Stimulated activated CD4-positive, alpha-beta T cell treated with anti-CD3 and anti-CD28 coated beads, Interleukin-15, amount 100 ng/mL, for 1 hour (primary cell): ENCODE measurements at places on chromosomes 1 and 21.

GRCh38 chr1:41762777-41763176, 155.9 kb downstream of the HIVEP3 start:
- DNase-seq: no peak

GRCh38 chr21:34995979-34996303, 53.2 kb downstream of the RUNX1 start:
- DNase-seq: no peak

GRCh38 chr1:15834406-15835204, 12.9 kb upstream of the SPEN start:
- peak; percentile 83 for DNase-seq

- DNase-seq: no peak
Observed at GRCh38 chr1:211606914-211607753, 28.2 kb upstream of the SLC30A1 start.

- DNase-seq: no peak
Observed at GRCh38 chr1:17122521-17123164, 3.4 kb upstream of the PADI2 start.

DNA sequence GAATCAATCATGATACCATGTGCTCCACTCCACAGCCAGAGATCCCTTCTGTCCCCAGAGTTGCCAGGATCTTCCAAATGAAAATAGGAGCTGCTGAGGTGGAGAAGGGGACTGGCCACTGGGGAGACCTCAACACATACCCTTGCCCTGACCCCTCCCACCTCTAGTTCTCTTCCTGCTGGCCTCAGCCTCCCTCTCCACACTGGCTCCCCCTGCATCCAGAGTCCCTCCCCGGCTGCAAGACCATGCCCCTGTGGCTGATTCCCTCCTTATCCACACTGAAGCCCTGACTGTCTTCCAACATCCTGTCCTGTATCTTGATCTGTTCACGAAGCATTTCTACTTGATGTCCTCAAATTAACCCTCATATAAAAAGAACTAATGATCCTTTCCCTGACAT, 21.1 kb upstream of the CDK18 start:
- DNase-seq: no peak

GRCh38 chr1:14986168-14986567, 167.4 kb upstream of the TMEM51 start:
- no peak for DNase-seq

DNA sequence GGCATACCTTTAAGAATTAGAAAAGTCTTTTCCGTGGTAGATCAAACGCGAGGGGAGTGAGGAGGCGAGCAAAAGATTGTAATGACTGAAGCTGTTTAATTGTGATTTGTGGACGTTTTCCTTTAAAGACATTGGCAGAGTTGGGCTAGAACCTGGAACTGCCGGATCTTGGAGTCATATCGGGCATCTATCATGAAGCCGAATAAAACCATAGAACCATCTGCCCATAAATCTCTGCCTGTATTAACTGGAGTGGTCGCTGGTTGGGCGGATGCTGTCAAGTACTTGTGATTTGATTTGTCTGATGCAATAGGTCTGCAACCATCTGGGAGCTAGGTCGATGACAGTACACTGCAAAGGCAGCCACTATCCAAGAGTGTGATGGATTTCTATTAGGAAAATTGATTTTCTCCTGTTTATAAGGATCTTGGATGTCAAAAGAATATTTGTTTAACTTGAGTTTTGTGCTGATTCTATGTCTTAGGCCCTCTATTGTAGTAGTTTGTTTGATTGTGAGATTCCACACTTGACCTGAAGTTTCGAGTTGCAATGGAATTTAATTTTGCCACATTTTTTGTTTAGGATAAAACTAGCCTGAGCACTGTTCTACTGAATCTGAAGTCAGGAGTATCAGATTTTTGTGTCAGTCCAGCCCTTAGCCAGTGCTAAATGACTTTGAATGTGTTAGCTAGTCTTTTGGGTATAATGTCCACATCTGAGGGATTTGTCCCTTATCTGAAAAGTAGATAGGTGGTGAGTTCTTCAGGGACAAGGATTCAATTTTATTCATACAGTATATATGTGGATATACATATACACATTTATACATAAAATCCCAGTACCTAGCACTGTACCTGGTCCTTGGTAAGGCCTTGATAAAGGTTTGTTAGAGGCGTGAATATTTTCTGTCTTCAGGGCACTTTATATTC, 1.2 kb downstream of the SARS1 start:
- no peak for DNase-seq

- DNase-seq: no peak
Observed at GRCh38 chr1:95407131-95407885, 173.3 kb downstream of the RWDD3 start.

DNA sequence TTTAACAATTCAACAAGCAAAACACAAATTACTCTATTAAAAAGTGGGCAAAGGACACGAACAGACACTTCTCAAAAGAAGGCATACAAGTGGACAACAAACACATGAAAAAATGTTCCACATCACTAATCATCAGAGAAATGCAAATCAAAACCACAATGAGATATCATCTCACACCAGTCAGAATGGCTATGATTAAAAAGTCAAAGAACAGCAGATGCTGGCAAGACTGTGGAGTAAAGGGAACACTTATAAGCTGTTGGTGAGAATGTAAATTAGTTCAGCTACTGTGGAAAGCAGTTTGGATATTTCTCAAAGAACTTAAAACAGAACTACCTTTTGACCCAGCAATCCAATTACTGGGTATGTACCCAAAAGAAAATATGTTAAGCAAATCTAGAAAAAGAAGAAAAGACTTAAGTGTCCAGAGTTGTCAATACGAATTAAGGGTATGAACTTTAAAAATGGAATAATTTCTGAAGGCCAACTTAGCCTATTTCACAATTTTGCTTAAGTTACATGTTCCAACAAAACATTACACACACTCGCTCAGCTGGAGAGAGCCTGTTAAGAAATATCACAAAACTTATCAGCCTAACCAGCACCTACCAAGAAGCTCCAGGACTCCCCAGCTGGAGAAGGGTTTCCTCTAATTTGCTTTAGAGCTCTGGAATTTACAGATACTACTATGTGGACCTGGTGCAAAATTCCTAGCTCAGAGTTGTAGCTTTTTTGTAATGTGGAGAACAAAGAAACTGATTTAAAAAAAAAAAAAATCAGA, 232.1 kb downstream of the DUSP10 start:
- DNase-seq: no peak

GRCh38 chr1:220516014-220516721, 11.8 kb upstream of the MARK1 start:
- DNase-seq: no peak

DNA sequence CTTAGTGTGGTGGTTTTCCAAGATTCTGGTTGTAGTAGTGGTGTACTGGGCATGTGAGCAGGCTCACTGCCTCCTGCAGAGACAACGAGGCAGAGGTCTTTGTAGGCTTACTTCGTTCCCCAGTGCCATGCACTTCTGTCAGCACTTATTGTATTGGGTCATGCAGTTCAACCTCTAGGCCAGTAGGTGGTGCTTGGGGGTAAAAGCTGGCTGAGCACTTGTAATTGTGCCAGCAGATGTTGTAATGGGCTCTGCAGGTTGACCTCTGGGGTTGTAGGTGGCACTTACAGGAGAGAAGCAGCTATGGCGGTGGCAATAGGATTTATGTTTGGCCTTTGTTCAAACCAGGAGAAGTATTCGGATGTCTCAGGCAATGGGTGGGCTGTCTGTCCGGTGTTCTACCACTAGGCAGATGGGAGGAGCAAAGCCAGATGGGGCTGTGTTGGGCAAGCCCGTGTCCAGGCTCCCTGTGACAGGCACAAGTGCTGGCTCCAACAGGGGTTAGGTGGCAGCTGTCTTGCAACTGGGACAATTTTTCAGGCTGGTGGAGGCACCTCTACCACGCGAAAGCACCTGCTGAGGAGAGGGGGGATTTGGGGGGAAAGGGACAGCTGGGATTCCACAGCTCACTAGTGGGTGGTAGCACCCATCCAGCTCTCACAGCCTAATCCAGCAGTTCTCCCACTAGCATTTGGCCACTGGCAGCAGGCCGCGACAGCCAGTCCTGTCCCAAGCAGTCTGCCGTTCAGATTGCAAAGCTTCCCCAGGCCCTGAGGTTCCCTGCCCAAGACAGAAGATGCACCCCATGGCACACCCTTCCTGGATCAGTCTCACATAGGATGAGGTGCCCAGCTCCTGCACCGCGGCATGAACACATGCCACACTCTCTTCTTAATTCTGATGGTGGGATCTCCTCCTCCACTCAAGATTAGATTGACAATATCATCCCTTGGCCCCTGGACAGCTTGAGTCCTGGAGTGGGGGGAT, 274.5 kb downstream of the CTH start:
- DNase-seq: no peak

GRCh38 chr1:101964708-101965107, 32.0 kb downstream of the OLFM3 start:
- DNase-seq: no peak

- DNase-seq: no peak
Observed at GRCh38 chr21:43342301-43342881, 84.5 kb downstream of the SIK1 start.

- no peak for DNase-seq
Observed at GRCh38 chr1:46594063-46594462, 10.0 kb downstream of the MKNK1 start.
